ENCODE measurements at places on chromosomes 3 and 15.

DNA sequence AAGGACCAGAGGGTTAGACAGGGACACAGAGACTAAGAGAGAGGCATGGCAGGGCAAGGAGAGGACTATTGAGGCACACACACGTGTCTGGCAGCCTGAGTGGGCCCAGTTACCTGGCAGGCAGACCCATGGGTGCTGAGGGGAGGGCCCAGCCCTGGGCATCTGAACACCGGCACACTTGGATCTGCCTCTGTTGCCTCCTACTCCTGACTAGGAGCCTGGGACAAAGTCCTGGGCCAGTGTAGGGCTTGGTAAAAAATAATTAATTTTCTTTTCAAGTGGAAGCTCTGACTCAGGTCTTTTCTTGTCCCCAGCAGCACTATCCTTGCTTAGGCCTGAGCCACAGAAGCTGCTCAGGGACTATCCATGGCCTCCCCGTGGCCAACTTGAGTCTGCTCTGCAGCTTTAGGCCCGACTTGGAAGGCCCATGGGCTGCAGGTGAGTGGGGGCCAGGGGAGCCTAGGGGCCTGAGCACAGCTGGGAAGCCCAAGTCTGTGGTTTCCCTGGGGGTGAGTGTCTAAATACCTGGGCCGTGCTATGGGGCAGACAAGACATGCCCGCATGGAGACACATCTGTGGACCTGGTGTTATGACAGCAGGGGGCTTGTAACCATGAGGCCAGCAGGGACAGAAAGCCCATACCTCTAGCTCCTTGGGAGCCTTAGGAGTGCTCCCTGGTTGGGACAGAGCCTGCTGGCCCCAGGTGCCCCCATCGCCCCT, at the start of gene PTH1R:
Gene PTH1R, plus strand, starts transcription at position 316 of the 720 bp plus-strand sequence. CDS start 5,839 bp downstream, outside the sequence.
- no peak for DNase-seq

DNA sequence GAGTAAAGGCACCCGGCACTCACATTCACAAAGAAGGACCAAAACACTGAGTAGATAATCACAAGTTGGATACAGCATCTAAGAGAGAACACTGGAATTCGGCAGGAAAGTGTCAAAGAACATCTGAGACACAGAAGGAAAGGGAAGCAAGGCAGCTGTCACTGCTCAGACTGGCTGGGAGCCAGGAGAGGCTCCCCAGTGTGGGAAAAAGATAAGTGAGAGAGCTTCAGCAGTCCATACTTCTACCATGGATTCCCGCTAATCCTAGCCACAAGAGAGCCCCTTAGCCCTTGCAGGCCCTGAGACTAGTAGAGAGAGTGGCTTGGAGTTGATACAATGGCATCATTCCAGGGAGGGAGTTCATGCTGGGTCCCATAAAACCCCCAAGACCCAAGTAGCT, 36.7 kb upstream of the CP start:
- no peak for DNase-seq

- DNase-seq: no peak
Observed at GRCh38 chr3:87614998-87615397, 338.6 kb upstream of the POU1F1 start.

DNA sequence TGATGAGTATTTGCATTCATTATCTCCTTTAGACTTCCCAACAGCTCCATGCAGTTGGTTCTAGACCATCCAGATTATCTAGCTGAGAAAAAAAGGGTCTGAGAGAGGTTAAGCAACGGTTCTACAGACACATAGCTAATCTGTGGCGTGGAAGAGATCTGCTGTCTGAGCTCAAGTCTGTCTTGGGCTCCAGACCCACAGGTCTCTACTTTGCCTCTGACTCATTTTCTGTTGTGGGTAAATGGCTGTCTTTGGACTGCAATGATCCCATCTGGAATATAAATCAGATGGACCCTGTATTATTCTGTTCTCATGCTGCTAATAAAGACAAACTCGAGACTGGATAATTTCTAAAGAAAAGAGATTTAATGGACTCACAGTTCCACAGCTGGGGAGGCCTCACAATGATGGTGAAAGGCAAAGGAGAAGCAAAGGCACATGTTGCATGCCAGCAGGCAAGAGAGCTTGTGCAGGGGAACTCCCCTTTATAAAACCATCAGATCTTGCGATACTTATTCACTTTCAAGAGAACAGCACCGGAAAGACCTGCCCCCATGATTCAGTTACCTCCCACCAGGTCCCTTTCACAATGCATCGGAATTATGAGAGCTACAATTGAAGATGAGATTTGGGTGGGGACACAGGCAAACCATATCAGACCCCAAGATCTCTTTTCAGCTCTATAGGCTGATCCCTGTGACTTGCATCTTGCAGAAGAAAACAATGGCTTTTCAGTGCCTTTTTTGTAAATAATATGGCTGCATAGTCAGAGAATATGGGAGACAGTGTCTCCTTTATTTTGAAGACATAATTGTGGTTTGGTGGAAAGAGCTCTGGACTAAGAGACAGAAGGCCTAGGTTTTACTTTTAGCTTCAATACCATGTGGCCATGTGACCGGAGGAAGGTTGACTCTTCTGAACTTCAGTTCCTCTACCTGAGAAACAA, 24.7 kb downstream of the CEMIP start:
- no peak for DNase-seq

- DNase-seq: no peak
Observed at GRCh38 chr15:88917760-88918159, 4.6 kb upstream of the MFGE8 start.

DNA sequence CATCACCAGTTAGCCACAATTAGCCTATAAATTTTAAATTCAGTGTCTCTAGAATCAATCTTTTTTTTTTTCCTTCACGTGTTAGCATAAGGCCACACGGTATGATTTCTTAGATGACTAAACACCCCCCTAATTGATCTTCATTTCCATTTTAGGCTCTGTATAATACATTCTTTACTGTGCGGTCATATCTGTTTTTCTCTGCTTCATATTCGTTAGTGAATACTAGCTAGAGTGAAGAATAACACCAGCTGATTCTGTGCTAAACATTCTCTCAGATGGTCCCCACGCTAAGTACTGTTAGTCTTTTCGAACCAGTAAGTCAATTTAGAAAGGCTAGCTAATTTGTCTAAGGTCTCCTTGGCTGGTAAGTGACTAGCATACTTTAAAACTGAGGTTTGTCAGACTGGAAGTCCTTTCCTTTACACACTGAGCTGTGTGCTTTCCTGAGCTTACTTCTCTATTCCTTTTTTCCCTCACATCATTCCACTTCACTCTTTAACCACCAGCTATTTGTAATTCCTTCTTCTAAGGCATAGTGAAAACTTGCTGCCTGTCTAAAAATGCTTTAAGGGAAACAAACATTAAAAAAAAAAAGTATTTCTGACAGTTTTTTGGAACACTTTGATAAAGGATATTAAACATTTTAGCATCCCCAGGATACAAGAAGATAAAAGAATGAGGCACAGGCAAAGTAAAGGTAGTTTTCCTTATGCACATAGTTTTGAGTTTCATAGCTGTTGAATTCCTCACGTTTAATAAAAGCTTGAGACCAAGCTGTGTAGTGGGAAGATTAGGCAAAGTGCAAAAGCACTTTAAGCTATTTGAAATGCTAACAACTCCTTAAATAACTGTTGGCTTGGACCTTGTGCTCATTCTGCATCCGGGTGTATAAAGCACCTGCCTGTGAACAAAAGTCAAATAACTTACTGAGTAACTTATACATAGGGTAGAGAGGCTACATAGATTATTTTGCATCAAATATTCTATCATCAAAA, 17.1 kb downstream of the ZFAND6 start:
- no peak for DNase-seq

DNA sequence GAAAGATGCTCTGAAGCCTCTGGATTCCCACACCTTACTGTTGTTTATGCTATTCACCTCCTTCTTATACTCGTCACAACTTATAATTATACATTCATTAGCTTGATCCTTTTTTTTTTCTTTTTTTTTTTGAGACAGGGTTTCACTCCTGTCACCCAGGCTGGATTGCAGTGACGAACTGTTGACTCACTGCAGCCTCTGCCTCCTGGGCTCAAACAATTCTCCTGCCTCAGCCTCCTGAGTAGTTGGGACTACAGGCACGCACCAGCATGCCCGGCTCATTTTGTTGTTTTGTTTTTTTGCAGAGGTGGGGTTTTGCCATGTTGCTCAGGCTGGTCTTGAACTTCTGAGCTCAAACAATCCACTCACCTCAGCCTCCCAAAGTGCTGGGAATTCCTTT, 143.6 kb downstream of the PLCL2 start:
- DNase-seq: no peak

GRCh38 chr15:57395292-57395691, 19.0 kb downstream of the CGNL1 start:
- DNase-seq: no peak

All from central memory CD4-positive, alpha-beta T cell (primary cell).